Choroid plexus epithelial cell (primary cell): ENCODE measurements at places on chromosomes 4 and X.

GRCh38 chr4:17981063-17981462, 40.5 kb downstream of the LCORL start:
- peak; percentile 5 for DNase-seq

GRCh38 chr4:21656832-21657231, 291.7 kb downstream of the KCNIP4 start:
- peak; percentile 95 for DNase-seq

GRCh38 chr4:138772366-138772765, 243.2 kb upstream of the NOCT start:
- no peak for DNase-seq

GRCh38 chr4:14641871-14642270, 360.4 kb upstream of the CPEB2 start:
- no peak for DNase-seq

DNA sequence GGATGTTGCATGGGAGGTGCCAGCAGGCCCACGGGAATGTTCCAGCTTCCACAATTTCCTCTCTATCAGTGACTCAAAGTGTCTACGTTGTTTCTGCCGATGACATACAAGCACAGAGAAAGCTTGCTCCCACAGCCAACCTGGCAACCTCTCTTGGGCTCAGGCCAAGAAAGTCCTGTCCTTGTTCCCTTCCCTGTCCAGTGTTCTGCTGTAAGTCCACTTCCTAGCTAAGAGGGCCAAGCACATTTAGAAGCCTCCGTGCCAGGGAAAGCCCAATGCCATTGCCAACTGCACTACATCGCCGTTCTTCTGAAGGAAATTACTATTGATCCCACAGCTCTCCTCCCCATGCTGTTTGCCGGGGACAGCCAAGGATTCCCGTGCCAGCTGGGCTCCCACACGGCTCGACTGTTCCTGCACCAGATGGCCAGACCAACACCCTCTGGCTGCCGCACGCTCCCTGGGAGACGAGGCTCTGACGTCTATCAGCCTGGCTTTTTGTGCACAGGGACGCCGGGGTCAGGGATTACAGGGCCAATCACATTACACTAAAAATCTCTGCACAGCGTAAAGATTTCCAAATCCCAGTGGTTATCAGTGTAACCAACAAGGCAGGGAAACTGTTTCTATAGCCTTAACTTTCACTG, 284.0 kb downstream of the BCOR start:
- peak; percentile 37 for DNase-seq

DNA sequence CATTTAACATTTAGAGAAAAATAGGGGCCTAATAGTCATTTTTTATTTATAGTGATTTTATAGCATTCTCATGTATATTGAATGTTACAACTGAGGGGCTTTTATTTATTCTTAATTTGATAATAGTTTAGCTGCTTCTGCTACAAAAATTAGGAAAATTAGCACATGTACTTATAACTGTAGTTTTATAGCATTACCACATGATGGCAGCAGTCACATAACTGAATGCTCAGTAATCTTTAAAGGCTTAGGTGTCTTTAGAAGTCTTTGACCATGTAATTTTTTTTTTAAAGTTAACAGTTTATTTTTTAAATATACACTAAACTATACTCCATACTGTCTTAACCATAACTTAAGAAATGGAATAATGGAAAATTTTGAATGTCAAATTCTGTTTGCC, 136.6 kb downstream of the STAG2 start:
- DNase-seq: peak; percentile 65

DNA sequence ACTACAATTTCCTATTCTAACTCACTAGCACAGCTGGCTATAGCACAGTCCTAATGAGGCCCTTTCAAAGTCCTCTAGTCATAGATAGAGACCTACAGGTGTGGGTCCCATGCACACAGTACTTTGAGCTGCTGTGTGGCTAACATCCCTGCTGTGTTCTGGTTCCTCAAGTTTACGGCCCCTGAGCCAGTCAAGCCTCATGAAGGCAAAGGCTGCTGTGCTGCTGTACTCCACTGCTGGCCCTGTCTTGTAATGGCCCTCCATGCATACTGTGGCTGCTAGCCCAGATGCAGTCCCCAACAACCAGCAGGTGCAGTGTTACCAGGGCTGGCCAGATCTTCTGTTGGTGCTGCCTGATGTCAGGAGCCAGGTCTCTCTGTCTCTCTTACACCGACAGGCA, 23.4 kb upstream of the ENPEP start:
- no peak for DNase-seq

DNA sequence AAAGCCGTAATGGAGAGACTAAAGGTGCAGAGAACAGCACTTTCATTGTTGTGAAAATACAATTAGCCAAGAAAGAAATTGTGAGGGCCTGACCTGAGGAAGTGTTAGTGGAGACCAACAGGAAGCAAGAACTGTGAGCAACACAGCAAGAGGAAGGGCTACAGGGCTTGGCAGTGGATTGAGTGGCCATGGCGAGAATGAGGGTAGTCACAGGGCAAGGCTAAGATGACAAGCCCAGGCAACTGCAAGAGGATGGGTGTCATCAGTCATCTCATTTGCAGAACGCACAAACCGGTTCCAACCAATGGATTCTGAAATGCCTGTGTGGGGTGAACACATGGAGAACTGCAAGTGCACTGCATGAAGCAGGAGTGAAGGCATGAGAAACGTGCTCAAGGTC, 3.6 kb downstream of the SLC10A6 start:
- no peak for DNase-seq

DNA sequence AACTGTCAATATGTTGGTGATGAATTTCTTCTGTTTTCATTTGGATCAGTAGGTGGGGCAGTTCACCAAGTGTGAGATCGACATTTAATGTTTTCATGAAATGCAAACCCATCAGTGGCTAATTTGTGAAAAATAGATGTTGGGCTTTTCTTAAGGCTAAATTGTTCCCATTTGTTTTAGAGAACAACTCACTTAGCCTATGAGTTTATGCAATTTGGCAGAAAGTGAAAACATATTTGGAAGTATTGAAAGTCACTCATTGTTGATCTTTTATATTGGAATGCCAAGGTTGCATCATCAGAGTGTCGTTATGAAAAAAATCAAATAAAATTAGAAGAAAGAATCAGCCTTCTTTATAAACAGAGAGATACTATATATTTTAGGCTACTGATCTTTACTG, 132.4 kb downstream of the RPA4 start:
- DNase-seq: peak; percentile 13

DNA sequence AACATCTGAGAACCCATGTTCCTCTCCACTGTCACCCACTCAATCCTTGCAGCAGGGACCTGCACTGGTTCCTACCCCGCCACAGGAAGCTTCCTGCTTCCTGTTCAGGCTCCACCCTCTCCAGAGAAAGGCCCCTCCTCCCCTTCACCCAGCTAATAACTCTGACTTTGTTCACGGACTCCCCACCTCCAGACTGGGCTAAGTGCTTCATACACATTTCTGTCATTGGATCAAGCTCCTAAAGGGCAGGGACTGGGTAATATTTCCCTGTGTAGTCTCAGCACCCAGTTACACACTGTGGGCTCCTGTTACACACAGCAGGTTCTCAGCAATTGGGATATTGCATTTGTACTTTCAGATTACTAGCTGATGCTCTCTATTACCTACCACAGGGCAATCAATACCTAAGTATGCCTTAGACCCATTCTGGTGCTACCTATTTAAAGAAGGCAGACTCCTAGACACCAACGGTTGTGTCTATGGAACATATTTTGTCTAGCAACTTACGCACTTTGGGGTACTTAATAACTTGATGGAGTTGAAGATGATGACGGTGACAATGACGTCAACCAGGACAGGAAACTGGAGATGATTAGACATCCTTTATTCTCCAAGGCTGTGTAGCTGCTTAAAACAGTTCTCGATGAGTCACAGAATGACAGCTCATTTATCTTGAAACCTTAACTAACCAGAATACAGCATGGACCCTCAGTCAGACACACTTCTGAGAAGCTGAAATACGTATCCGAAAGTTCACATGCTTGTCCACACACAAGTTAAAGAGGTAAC, 58.1 kb downstream of the MAML3 start:
- DNase-seq: peak; percentile 92

GRCh38 chr4:71599578-71599977, 184.3 kb downstream of the GC start:
- no peak for DNase-seq

DNA sequence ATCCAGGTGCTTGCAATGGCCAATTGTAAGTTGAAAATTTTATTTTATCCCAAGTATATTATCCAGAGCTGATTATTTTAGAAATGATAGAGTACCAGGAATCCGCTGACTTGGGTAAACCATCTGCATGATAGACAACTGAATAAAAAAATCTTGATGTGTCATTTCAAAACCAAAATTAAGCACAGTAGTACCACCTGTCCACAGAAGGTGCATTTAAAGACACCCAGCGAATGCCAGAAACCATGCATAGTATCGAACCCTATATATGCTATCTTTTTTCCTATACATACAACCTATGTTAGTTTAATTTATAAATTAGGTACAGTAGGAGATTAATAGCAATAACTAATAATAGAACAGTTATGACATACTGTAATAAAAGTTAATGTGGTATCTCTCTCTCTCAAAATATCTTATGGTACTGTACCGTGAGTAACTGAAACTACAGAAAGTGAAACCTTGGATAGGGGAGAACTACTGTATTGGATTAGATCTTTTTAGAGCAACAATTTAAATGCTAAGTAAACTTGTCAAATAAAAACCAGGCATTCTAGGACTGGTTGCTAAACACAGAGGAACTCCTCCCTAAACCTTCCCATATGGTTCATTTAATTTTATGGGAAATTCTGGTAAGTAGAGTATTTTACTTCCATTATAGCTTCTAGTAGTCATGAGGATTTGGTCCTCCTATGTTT, 6.2 kb downstream of the NEIL3 start:
- no peak for DNase-seq

GRCh38 chrX:130771648-130772047, 131.4 kb downstream of the ENOX2 start:
- DNase-seq: peak; percentile 17

DNA sequence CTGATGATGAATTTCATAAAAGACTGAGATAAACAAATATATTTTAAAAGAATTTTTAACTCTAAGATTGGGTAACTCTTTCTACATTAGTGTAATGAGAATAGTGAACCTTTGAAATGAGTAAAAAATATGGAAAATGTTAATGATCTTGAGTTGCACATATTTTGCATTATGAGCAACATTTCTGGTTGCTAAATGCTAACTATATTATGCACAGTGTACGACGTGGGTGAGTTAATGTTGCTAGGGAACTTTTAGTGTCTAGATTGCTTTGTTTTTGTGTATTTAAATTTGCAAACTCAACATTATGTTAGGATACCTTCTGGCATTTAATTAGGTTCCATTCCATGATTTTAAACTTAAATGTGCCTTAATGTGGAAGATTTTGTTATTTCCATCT, 612.9 kb upstream of the GALNT7 start:
- DNase-seq: no peak

- no peak for DNase-seq
Observed at GRCh38 chrX:150854856-150855255, 43.6 kb downstream of the CD99L2 start.

DNA sequence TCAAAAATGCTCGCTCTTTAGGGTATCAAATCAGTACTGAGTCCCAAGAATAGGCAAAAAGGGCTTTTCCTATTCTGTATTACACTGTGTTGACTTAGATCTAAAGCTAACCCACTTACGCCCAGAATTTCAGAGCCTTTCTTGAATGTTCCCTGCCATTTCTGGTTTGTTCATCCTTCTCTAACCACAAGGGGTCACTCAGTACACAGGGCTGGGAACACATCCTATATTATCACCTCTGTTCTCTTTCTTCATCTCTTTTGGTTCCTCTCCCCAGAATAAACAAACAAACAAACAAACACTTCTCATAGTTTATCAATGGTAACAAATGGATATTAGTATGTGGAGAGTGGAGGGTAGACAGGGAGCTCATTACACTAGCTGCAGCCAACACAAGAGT, 25.5 kb upstream of the MORC4 start:
- DNase-seq: peak; percentile 61

DNA sequence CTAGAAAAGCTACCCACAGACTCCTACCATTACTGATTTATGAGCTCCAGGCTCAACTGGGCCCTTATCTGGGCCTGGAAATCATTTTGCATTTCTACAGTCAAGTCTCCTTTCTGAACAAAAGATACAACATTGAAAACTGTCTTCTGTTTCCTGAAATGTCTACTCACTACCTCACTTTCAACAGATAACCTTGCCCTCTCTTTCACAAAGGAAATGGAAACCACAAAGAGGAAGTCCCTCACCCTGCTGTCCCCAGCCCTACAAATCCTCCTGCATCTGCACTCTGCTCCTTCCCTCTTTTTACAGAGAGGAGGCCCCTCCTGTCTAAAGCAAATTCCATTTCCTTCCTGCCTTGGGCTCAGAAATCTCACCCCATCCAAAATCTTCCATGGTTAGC, 24.8 kb upstream of the CYBB start:
- no peak for DNase-seq

GRCh38 chrX:63101879-63102620, 249.1 kb downstream of the SPIN4 start:
- DNase-seq: no peak

GRCh38 chrX:98068024-98068580, 1184.4 kb downstream of the RPA4 start:
- DNase-seq: peak; percentile 58

GRCh38 chrX:107654872-107655761, 26.8 kb downstream of the PRPS1 start:
- DNase-seq: peak; percentile 76

GRCh38 chrX:104151037-104151436, 5.8 kb downstream of the SLC25A53 start:
- no peak for DNase-seq

DNA sequence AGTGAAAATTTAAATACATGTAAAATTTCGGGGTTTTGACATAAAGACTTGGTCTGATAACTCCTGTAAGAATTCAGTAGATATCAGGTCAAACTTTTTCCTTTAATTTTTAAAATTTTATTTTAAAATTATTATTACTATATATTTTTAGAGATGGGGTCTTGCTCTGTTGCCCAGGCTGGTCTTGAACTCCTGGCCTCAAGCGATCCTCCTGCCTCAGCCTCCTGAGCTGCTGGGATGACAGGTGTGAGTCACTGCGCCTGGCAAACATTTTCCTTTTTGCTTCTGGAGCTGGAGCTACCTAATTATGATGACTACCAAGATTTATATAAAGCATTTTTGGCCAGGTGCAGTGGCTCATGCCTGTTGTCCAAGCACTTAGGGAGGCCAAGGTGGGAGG, 37.3 kb downstream of the KLHL15 start:
- no peak for DNase-seq

GRCh38 chr4:41451961-41452360, 86.0 kb upstream of the LIMCH1 start:
- no peak for DNase-seq
